HepG2 (cell line): ENCODE measurements at places on chromosomes 1 and 21.

DNA sequence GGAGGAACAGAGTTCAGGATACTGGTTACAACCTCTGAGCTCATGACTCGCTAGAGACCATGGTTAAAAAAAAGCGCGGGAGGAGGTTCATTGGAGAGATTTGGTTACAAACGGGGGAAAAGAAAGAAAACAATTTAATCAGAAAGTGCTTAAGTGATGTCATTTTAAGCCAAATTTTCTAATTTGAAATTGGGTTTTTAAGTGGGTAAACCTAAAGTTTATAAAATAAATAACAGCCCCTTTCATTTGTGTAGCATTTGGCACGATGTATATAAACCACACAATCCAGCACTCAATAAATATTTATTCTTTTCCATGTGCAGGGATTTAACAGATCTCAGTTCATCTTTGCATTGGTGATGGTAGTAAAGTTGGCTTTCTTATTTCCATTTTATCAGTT lies 7.0 kb upstream of the DPT start:
- DNase-seq: no peak

GRCh38 chr1:244839656-244840055 lies 4.2 kb downstream of the COX20 start:
- no peak for DNase-seq

- no peak for DNase-seq
Observed at GRCh38 chr21:37219761-37220432, 47.2 kb downstream of the VPS26C start.

DNA sequence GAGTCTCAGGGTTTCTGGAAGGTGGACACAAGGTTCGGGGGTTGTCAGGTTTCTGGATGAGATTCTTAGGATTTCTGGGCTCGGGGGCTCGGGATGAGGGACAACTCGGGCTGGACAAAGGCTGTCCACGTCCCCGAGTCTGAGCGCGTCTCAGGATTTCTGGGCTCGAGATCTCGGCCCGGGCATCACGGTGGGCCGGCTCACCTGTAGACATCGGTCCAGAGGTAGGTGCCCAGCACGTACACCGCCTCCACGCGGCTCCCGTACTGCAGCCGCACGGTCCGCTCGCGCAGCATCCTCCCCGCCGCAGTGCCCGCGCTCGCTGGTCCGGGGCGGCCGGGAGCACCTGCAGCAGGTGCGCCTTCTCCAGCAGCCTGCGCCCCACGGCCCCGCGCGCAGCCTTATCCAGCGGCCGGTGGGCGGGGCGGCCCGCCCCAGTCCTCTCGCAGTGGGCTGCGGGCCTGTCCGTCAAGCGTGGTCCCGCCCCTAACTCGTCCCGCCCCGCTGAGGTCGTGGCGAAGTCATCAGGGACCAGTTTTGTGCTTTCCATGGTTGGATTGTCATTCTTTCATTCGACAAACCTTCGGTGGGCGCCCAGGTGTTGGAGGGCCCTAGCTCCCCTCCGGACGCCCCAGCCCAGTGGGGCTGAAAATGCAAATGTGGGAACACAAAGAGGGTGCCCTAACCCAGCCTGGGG lies at the start of gene PADI2:
Gene PADI2 (minus strand): TSS at position 376 of the 697 bp plus-strand sequence. CDS start 80 bp downstream, at position 296.
- DNase-seq: no peak

GRCh38 chr21:43031121-43031619 lies 44.5 kb downstream of the CBS start:
- no peak for DNase-seq

GRCh38 chr1:37152491-37152890 lies 118.2 kb upstream of the GRIK3 start:
- DNase-seq: no peak
